Muscle of leg (tissue), 16 donors: ENCODE measurements at places on chromosomes 5 and 9. TPM values are rescaled to one million over a fixed set of nuclear protein-coding genes. Genes with fewer than 3 reads are reported as not detected.

DNA sequence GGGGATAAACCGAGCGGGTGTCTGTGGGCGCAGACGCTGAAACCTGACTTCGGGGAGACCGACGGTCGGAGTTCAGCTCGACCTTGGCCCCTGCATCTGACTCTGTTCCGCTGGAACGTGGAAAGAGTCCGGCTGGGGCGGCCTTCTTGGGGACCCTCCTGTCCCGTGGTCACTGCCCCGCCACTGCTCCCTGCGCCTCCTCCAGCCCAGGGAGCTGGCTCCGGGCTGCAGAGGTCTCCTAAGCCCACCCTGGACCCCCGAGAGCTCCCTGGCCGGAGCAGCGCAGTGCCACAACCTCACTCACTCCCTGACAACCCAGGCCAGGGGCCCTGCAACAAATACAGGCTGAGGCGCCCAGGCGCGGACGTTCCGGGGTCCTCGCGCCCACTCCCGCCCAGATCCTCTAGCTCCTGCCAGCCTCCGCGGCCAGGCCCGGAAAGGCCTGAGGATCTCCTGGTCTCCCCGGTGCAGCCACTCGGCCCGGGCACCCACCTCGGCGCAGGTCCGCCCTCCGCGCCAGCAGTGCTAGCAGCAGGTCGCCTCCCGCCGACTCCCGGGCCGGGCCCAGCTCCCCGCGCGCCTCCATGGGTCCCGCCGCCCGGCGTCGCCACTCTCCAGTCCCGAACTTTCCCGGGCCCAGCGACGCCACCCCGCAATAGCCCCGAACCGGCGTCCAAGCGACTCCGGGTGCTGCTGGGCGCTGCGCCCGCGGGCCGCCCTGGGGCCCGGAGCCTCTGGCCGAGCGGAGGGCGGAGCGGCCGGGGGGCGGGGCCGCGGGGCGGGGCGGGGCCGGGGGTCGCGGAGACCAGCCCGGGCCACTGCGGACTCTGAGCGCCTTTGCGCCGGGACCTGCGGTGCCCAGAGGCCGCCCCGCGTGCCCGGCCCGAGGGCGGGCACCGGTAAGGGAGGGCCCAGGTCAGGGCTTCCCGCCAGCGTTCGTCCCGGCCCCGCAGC, 2.2 kb downstream of the LHX3 start:
- no peak for DNase-seq

Gene RRAGA
- total RNA-seq, result 26.6 TPM

DNA sequence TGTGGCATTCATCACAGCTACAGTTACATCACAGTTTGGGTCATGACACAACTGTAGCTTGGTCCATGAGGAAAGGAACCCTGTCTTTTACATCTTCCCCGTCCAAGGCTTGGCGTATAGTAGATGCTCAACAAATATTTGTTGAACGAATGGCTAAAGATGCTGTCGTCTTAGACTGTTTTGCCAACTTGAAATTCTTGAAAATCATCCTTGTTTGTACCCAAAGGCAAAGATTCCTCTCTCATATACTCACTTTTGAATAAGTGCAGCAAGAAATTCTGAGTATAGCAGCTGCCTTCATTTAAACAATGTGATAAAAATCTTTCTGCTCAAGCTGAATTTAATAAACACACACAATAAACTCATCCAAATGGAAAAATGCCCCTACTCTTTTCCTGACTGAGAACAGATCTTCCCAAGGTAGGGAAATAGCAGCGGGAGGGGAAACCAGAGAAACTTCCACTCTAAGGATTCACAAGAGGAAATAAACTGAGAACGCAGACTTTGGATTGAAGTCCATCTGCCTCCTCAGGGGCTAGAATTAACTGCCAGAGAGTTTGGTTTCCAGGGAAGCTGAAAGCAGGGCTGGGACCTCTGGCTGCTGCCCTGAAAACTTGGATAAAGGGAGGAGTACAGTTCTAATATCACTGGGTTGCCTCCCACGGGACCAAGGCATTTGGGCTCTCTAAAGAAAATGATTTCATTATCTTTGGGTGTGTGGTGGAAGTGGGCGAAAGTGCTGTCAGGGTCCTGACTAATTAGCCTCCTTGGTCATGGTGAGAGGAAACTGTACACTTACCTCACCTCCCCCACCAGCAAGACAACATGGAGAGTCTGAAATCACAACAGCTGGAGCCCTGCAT, 99.1 kb downstream of the DPYSL3 start:
- peak; percentile 94 for DNase-seq

DNA sequence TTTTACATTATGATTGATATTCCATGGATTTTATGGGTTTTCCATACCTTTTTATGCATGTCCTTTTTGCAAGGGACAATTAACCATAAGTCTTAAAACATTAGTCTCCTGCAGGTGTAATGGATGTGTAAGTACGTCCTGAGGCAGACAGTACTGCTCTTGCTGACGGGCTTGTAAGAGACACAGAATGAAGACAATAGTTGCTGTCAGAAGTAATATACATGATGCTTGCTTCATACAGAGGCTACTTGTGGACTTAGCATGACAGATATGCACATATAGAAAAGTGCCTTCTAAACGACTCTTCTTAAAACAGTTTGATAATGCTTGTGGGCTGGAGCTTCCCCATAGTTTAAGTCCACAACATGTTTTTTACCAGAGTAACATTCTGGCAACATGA, 182.7 kb downstream of the SPATA31D1 start:
- no peak for DNase-seq

DNA sequence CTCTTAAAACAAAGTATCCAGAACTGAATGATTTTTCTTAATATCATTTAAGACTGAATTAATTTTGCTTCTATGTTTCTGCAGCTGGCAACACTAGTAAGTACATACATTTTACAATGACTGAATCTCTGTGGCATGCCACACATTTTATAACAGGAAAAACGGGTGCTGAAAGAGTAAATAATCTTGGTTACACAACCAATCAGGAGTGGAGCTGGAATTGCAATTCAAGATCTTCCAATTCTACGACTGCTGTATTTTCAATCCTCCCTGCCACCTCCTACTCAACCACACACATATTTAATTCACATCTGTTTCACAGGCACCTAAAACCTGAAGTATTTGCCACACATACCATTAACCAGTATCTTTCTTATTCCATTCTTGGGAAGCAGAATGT, 52.7 kb upstream of the NR5A1 start:
- DNase-seq, result peak; percentile 32

Gene BAAT
- 0.66 TPM for total RNA-seq
